Ammon's horn (tissue), 1 donor: ENCODE measurements at places on chromosomes 1 and 21.

DNA sequence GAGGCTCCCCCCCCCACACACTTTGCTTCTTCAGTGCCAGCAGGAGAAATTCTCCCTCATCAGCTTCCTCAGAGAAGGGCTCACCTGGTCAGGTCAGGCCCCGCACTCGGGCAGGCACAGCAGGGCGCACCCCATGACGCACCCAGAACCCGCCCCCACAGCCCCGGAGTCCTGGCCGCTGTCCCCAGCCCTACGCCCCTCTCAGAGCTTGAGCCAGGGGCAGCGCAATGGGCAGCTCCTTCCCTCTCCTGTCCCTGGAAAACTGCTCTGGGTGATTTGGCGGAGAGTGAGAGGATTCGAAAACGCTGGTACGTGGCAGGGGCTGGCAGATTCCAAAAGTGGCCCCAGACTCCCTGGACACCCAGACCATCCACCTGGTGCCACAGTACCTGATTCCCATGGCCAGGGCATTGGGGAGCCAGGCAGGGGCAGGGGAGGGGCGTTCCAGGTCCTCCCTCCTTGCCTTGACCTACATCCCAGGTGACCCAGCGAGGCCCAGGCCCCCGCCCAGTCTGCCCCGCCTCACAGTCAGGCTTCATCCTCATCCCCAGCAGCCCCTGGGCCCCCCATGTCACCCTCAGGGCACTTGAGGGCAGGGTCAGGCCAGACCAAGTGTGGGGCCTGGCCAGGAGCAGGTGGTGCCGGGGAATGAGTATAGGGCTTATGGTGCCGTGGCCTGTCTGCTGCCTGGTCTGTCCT lies 23.7 kb downstream of the RRP1 start:
- no peak for DNase-seq

DNA sequence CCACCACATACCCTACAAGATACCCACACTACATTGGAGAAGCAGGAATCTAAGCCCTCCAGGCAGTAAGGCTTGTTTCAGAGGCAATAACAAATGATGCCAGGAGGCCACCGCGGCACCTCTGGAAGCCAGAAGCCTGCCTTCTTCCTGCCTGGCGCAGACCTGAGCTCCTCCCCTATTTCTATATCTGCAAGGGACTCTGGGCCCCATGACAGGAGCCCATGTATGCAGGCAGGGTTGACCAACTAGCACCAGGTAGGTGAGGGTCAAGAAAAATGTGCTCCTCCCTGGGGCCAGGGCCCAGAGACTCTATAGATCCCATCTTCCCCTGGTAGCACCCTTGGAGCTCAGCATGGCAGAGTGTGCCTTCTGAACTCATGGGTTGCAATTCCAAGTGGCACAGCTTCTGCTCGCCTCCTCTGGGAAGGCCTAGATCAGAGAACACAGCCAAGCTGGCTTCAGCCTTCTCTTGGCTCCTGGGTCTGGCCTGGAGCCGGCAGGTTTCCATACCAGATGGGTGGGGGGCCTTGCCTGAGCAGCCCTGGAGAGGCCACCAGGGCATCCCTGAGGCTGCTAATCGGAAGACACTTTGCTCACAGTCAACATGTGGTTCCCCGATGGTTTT lies 85.1 kb downstream of the STUM start:
- no peak for DNase-seq

GRCh38 chr1:57327336-57327735 lies 96.5 kb downstream of the DAB1 start:
- no peak for DNase-seq

- DNase-seq: no peak
Observed at GRCh38 chr21:15319727-15320126, 254.9 kb upstream of the NRIP1 start.

GRCh38 chr1:77759071-77760028 lies at the start of gene USP33:
TSS of gene USP33 (minus strand) at chr1:77759852. CDS start at chr1:77741697, 18,155 bp downstream.
- peak; percentile 89 for DNase-seq

DNA sequence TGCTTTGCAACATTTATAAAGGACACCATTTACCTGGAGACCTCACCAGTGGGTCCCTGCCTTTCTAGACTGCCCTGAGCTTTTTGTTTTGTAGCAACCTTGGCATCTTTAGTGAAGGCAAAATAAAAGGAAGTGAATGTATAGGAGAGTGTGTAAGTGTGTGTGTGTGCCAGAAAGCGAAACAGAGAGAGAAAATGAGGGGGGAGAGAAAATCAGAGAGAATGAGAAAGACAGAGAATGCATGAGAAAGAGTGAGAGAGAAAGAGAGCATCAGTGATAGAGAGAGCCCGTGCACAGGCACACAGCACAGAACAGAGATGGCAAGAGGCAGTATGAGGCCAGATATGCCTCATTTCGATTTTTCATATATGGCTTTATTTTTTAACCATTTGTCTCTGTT lies 57.5 kb downstream of the HSD3B1 start:
- DNase-seq: no peak

DNA sequence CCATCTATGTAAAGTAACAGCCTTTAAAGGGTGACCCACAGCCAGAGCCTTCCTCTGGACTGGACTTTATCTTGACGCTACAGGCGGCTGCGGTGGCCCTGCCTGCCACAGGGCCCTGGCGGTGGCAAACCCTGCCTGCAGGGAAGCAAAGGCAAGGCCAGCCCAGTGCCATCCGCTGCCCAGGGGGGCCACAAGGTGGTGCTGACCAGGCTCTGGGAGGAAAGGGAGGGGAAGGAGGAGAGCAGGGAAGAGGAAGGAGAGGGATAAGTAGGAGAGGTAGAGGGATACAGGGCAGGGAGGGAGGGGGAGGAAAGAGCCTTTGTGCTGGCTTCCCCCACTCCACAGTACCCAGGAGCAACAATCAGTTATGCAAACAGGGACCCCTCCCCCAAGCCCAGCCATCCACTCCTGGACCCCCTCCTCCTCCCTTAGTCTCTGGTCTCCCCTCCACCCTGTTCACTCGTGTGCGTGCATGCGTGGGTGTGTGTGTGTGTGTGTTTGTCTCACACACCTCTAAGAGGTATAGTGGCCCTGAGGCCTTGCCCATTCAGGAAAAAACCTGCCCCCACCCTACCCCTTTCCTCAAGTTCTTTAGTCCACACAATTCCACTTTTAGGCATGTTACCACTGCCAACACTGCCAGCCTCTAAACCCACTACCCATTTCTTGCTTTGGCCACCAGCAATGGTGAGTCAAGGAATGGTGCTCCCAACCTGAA lies 30.3 kb downstream of the SSBP3 start:
- DNase-seq: no peak

- DNase-seq: no peak
Observed at GRCh38 chr1:103266036-103266435, 157.7 kb upstream of the COL11A1 start.

- DNase-seq: no peak
Observed at GRCh38 chr1:241250465-241250864, 106.5 kb downstream of the RGS7 start.

GRCh38 chr1:1431845-1432273 lies 3.6 kb upstream of the VWA1 start:
- DNase-seq: no peak

DNA sequence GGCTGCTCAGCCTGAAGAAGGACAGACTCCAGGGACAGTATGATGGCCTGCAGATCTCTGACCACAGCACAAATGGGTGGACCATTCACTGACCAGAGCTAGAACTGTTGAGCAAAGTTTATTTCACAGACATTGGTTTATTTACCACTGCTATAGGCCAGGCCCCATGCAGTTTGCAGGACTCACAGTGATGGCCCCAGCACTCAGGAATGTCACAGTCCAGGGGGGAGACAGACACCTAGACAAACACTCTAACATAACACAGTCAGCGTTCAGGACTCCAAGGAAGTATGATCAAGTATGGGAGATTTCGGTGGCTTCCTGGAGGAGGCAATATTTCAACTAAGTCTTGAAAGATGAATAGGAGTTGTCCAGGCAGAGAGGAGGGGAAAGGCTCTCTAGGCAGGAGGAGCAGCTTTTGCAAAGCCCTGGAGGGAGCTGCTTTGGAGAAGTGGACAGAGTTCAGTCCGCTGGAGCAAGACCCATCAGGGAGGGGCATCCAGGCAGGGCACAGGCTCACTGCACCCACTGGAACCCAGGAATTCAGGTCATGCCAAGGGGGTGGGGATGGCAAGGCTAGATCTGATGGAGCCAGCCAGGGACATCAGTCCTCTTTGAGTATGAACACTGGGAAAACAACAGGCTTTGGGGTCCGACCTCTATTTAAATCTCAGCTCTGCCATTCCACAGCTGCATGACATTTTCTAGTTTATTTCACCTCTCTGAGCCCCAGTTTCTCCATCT lies 454.3 kb downstream of the MATN1 start:
- DNase-seq: no peak

- no peak for DNase-seq
Observed at GRCh38 chr21:45601551-45601950, 42.0 kb upstream of the PCBP3 start.

- DNase-seq: no peak
Observed at GRCh38 chr1:215958841-215959240, 391.7 kb downstream of the KCTD3 start.

DNA sequence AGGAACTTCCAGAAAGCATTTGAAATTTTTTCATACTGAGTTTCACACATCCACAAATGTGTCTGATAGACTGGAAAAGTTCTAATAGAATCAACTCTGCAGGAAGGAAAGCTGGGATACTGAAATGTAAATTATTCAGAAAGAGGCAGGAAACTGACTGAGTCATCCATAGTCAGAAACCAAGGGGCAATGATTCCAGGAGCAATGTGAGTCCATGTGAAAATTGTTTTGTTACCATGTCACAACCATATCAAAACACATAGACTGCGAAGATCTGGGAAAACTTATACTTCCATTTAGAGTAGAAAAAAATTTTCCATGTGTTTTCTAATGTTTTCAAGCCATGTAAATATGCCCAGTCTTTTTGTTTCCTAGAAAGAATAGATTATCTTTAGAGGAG lies 142.3 kb upstream of the TMPRSS15 start:
- no peak for DNase-seq

GRCh38 chr1:14929547-14930246 lies 223.8 kb upstream of the TMEM51 start:
- DNase-seq: no peak

- DNase-seq: no peak
Observed at GRCh38 chr21:35053356-35054096, 4.4 kb upstream of the RUNX1 start.
